ENCODE measurements at places on chromosomes 12 and 14.

DNA sequence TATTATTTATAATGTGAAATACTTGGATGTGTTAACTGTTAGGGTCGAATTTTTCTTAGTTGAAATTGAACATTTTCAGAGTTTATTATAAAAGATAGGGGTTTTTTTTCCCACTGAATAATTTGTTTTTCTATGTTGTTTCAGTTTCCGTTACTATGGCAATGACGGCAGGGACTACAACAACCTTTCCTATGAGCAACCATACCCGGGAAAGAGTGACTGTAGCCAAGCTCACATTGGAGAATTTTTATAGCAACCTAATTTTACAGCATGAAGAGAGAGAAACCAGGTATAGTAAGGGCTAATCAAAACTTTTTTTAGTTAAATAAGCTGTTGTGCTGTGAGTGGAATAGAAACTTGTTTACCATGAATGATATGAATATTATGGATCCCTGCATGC, 35.1 kb upstream of the BMAL2 start:
- no peak for DNase-seq

- DNase-seq = no peak
Observed at GRCh38 chr12:67720351-67720856, 71.9 kb downstream of the DYRK2 start.

- no peak for DNase-seq
Observed at GRCh38 chr12:110109037-110109836, 14.9 kb upstream of the IFT81 start.

- DNase-seq = no peak
Observed at GRCh38 chr12:171743-172676, 41.9 kb downstream of the SLC6A12 start.

DNA sequence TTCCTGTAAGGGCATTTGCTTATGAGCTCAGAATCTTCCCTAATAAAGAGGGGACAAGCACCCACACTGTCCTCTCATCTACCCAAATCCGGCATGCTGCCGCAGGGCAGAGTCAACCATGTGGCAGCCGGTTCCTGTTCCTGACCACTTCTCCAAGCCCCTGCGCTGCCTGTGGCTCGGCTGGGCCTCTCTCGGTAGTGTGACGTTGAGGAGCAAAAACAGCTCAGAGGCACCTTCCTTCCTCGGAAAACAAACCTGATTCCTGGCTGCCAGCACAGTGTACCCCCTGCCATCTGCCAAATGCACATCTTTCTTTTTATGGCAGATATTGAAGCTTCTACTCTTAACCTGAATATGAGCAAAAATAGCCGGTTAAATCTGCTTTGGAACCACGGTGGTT, 50.5 kb downstream of the CFAP251 start:
- DNase-seq = no peak

DNA sequence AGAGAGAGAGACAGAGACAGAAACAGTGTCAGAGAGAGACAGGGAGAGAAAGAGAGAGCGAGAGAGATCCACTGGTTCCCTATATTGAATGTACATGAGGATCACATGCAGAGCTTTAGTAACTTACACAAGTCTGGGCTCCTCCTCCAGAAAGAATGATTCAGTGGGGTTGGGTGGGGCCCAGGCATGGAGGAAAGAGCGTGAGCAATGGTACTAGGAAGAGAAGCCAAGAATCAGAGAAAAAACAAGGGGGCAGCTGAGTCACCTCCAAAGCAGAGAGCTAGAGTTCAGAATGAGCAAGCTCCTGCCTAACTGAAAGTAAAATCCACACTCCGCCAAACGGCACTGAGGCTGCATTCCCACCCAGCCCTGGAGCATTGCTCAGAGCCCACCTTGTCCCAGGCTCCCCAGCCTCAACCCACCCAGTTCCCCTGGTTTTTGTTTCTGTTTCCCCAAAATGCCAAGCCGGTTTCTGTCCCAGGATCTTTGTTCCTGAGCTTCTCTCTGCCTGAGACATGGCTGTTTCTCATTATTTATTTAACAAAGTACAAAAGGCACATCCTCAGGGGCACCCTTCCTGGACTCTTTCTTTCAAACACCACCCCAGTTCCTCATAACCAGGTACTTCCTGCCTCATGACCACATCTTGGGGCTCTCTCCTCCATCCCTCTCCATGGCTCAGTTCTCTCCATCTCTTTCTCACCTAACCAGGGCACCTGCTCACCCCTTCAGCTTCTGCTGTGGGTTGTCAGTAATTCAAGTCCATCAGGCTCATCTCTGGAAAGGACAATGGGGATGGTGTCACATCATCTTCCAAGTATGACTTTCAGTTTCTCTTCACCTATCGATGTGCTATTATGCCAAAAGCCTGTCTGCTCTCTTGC, 670.3 kb upstream of the TBX3 start:
- DNase-seq = no peak

DNA sequence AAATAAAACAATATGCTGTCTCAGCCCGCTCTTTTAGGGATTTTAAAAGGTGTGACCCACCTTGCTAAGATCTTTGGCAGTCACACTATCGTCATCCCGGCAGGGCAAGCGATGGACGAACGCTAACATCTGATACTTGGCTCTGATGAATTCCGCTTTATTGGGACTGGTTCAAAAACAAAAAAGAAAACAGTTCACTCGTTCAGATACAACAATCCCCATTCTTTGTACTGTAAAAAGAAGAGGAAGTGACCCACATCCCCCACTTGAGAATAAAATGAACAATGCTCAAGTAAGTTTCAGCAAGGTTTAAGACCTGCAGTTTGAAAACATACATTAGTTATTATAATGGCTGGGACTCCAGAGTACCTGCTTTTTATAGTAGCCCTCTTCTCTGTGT, 7.3 kb downstream of the GIT2 start:
- DNase-seq = no peak

- DNase-seq = peak; percentile 53
Observed at GRCh38 chr12:113154351-113154973, 4.9 kb downstream of the CFAP73 start.

- no peak for DNase-seq
Observed at GRCh38 chr12:121799842-121800693, 3.7 kb upstream of the SETD1B start.

DNA sequence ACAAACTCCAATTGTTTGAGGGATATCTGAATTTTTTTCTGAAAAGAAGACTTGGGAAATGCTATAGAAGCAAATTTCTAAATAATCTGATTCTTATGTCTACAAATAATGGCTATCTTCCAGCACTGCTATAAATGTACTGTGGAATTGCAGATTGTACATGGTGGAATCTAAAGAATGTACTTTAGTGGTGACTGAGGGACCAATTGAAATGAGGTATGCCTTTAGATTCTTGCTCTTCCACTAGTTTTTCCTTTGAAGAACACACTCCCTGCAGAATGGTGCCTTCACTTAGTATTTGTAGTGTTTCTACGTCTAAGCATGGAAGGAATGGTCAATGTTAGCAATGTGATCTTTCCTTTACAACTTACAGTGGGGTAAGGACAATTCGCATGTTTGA, 11.7 kb upstream of the PRB4 start:
- DNase-seq = no peak

- DNase-seq = peak; percentile 73
Observed at GRCh38 chr14:78448164-78449094, 278.3 kb downstream of the NRXN3 start.

- DNase-seq = no peak
Observed at GRCh38 chr14:43503508-43503907, 1003.6 kb downstream of the FSCB start.

DNA sequence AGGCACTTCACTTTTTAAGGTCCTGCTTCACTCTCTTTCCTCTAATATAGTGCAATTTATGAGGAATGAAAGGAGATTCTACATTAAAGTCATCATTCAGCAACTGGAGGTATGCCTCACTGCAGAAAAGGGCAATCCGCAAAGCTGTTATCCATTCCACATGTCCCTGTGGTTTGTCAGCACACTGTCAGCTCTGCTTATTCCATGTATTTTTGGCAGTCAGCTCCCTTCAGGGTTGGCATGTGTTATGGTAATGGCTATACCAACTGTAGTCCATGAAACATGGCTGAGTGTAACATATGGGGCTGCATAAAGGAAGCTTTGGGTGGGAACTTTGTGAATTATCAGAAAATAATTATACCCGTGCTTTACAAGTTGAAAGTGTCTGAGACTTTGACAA, 154.1 kb downstream of the GALC start:
- DNase-seq = no peak

GRCh38 chr12:25775968-25776367, 182.5 kb upstream of the RASSF8 start:
- peak; percentile 45 for DNase-seq

DNA sequence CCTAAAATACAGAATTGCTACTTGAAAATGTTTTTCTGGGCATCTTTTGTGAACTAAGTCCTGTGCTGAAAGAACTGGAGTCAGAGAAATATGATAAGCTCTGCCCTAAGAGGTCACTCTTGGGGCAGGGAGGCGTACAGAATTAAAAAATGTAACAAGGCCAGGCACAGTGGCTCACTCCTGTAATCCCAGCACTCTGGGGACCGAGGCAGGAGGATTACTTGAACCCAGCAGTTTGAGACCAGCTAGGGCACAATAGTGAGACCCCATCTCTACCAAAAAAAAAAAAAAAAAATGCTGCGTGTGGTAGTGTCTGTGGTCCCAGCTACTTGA, 46.0 kb downstream of the TMCC3 start:
- no peak for DNase-seq

GRCh38 chr12:41496009-41496408, 307.9 kb downstream of the PDZRN4 start:
- DNase-seq = no peak

DNA sequence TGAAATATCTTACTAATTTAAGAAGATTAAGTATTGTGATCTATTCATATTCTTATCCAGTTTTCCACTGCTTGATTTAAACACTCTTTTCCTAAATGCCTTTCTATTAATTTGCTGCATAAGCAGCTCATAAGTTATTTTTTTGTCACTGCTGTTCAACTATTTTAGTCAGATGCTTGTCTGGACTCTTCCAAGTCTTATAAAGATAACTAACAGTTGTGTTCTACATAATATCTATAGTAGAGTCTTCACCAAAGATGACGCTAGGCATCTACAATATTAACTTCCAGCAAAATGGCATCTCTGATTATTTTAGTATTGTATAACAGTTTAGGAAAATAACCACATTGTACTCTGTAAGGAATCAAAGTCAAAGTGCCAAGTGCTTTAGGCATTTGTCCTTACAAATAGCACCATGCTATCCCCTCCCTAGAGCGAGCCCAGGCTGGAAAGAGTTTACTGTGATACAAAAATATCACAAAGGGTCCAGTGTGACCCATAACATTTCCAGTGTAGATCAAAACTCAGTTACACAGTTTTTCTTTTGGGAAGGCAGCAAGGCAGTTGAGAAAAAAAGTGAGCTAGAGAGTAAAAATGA, 98.2 kb downstream of the DENND5B start:
- no peak for DNase-seq

GRCh38 chr14:106631879-106632278, 1105.5 kb downstream of the TMEM121 start:
- no peak for DNase-seq

- DNase-seq = no peak
Observed at GRCh38 chr14:95290871-95291431, 28.8 kb downstream of the CLMN start.

DNA sequence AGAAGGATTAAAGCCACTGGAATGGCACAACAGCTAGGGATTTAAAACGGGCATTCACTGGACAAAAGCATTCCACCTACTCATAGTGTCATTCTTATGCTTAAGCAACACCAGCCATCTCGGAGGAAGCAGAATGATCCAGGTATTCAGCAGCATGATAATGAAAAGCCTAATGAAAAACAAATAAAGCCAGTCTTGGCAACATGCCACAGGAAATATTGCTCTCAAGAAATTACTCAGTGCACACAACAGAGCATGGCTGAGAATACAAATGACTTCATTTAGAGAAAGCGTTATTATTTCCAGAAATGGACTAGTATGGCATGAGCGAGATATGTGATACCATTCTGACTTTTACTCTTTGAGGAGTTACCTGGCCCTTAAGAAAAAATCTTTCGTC, 442.2 kb downstream of the APAF1 start:
- DNase-seq = no peak

GRCh38 chr12:9646794-9647781, 22.4 kb upstream of the CLEC2D start:
- no peak for DNase-seq

Measured in endothelial cell (in vitro differentiated cells).